CD4-positive, alpha-beta T cell treated with Interleukin-10 for 1 hour (primary cell): ENCODE measurements at places on chromosomes 3 and 15.

- DNase-seq = no peak
Measured at GRCh38 chr3:152054315-152054714, 180.9 kb downstream of the SUCNR1 start.

GRCh38 chr15:77034695-77035489, 36.0 kb downstream of the TSPAN3 start:
- no peak for DNase-seq

DNA sequence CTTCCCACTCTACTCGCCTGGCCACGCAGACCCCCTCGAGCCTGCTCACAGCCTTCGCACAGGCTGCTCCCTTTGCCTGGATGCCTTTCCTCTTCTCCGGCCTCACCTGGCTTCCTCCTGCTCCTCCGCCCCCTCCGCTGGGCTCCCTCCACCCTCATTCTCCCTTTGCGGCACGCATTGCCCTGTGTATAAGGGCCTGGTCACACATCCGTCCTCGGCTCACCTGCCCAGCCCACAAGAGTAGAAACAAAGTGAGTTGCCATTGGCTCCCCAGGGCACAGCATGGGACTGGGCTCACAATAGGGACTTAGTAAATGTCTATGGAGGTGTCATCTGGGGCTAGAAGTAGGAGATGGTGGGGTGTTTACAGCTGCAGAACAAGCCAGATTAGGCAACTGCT, 4.2 kb downstream of the PLXND1 start:
- no peak for DNase-seq

- DNase-seq = peak; percentile 73
Measured at GRCh38 chr3:170033489-170033888, 4.3 kb upstream of the GPR160 start.

DNA sequence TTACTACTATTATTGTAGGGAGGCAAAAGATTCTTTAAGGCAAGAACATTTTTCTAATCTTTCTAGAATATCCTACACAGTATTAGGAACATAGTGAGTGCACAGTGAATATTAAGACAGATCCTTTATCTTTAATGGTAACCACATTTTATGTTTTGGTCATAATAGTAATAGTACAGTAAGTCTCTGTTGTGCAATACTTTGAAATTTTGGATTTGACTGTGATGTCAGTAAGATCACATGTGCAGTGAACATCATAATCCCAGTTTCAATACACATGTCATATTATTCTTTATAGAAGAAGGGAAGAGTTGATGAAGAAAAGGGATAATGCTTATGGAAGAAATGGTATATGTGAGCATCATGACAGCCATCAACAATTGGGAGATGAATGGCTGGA, 10.7 kb downstream of the STT3B start:
- no peak for DNase-seq

DNA sequence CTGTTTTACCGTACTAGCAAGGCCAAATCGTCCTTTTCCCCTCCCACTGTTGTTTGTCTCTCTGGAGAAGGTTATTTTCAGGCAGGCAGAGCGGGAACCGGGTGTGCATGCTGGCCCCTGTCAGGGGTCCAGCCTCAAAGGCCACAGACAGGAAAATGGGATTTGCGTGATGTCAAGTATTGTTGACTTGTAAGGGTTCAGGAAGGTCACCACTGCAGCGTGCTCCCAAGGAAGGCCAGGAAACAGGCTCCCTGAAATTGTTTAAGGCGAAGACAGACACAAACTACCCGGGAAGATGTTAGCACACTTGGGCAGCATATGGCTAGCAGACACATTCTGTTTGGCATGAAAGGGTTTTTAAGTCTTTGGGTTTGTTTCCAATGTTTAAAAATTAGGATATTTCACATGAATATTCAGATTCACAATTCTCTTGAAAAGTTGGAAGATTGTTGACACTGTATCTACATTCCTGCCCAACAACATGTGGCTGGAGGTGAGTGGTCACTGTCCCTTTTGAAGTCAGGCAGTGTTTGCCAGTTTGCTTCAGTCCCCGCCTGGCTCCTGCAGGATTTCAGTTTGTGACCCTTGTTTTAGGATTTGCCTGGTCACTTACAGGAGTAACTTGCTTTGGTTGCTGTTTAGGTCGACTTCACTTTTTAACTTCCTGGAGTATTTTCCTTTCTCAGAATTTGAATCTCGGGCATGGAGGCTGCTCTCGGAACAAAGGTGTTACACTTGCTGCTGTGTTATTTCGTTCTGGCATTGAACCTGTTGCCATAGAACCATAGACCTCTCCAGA, 90.4 kb downstream of the BDH1 start:
- no peak for DNase-seq

DNA sequence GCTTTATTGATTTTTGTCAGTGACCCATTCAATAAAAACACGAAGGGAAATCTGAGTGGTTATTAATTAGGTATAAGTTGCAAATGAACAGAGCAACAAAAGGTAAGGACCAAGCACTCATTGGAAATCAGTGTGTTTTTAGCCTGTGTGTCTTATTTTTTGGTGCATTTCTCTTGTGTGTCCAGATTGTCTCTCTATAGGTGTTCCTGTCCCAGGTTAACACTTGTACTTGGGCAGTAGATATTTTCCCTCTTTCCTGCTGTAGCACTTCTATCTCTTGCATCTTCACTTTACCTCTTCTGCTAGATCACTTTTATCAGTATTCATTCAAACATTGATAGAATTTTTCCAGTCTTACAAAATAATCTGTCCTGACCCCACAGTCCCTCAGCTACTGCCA, 37.0 kb downstream of the MAPK6 start:
- no peak for DNase-seq

DNA sequence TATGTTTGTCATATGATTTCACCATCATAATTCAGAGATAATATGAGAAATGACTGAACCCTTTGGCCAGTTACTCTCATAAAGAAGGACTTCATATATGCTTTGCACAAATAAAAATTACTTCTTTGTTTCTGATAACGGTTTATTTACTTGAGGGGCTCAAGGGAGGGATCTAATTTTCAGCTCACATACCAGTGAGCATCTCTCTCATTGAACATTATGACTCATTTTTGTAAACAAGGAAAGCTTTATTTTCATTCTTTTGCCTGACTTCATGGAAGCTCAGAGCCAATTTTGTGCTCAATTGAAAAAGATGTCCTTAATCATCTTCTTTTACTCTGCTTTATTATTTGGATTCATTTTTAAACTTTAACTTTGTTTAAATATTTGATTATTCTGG, 5.8 kb downstream of the NLGN1 start:
- no peak for DNase-seq

- no peak for DNase-seq
Measured at GRCh38 chr3:150248888-150249681, 159.0 kb upstream of the TSC22D2 start.

GRCh38 chr3:20935791-20936190, 749.8 kb upstream of the SGO1 start:
- no peak for DNase-seq

- DNase-seq = no peak
Measured at GRCh38 chr15:74368121-74368520, 675 bp upstream of the CYP11A1 start.

DNA sequence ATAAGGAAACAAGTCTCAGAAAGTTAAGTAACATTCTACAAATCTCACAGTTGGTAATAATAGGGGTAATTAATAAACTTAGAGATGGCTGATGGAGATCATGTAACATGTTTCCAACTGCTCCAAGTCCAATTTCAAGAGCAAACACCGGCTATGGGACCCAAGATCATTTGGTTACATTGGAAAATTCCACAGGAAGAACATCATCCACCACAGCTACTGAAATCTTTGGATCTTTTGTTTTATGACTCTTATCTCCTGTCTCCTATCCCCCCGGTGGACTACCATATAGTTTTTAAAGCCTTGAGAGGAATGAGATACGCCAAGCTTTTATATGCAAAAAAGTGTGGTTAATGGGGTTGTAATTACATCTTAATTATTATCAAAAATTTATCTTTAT, 216.1 kb downstream of the WNT5A start:
- DNase-seq = no peak

GRCh38 chr15:45640616-45641015, 5.8 kb downstream of the SQOR start:
- no peak for DNase-seq

- no peak for DNase-seq
Measured at GRCh38 chr3:172085557-172085895, 46.1 kb downstream of the FNDC3B start.

- no peak for DNase-seq
Measured at GRCh38 chr3:169505577-169506230, 157.8 kb downstream of the MECOM start.

- no peak for DNase-seq
Measured at GRCh38 chr3:99131876-99132275, 230.4 kb upstream of the DCBLD2 start.

DNA sequence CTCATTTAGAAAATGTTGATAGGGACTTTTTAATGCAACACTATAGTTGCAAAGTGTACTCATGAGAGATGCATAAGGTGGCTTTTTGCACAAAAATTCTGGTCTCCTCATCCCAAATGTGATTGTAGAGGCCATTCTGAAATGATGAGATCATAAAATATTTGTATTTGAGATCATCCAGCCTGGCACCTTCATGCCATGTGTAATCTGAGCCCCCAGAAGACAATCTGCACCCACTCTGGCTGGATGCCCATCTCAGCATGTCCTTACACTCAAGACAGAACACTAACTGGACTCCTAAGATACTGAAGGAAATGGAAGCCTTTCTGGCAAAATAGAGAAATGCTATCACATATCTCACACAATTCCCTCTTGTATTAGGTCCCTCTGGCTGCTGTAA, 49.2 kb downstream of the SLC7A14 start:
- DNase-seq = no peak

- no peak for DNase-seq
Measured at GRCh38 chr15:77099741-77100463, 29.0 kb upstream of the TSPAN3 start.

DNA sequence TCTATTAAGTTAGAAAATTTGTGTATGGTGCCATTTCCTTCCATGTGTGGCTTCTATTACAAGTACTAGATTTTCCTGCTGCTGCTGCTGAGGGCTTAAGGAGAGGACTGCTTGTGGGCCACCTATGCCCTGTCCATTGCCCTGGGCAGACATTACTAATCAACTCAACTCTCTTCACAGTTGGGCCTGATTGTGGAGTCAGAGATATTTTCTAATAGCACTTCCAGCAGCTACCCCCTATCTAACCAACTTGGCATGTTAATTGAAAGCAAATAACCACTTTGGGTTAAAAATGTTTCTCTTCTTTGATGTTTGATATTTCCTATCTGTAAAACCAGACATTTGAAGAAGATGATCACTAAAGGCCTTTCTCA, 242.0 kb downstream of the EDEM1 start:
- DNase-seq = no peak

DNA sequence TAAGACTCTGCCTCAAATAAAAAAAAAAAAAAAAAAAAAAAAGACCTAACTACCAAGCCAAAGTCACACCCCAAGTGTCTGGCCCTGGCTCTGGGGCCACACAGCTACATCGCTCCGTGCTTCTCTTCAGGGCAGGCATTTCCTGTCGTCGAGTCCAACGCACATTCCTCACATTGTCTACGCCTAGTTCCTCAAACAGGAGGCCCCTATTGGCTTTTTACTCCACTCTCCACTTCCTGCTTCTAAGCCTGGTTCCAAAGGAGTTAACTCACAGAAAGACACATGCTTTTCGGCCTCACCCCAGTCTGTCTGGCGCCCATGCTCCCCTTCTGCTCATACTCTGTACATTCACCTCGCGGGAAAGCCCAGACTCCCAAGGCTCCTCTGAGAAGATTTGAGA, 28.8 kb downstream of the KNG1 start:
- peak; percentile 2 for DNase-seq

DNA sequence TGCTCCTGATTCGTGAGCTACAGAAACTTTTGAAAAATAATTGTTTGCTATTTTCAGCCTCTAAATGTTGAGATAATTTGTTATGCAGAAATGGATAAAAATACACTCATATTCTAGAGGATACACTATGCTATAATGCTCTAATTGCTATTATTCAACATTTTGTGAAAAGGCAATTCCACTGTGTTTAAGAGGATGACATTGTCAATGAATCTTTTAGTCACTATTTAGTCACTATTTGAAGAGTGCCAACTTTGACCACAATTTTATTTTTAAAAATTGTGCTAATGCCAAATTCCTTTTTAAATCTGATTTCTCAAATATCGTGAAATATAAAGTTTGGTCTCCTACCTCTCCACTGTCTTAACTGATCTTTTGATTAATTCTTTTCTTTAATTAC, 604.9 kb upstream of the KCNMB2 start:
- no peak for DNase-seq

DNA sequence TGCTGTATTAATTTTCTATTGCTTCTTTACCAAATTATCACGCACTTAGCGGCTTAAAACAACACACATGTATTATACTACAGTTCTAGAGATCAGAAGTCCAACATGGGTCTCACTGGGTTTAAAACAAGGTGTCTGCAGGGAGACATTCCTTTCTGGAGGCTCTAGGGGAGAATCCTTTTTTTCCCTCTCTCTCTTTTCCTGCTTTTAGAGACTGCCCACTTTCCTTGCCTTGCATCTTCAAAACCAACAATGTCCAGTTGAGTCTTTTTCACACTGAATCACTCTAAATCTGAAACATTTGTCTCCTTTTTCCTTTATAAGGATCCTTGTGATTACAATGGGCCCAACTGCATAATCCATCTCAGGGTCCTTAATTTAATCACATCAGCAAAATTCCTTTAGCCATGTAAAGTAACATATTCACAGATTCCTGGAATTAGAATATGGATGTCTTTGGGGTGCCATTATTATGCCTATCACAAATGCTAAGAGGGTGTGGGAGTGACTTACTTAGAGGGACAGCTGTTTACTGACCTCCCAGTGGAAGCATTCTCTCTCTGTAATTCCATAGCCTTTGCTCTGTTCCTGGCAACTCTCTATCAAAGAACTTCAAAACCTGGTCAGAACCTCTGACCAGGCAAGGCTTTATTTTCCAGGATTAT, 21.8 kb downstream of the CD200 start:
- DNase-seq = no peak

DNA sequence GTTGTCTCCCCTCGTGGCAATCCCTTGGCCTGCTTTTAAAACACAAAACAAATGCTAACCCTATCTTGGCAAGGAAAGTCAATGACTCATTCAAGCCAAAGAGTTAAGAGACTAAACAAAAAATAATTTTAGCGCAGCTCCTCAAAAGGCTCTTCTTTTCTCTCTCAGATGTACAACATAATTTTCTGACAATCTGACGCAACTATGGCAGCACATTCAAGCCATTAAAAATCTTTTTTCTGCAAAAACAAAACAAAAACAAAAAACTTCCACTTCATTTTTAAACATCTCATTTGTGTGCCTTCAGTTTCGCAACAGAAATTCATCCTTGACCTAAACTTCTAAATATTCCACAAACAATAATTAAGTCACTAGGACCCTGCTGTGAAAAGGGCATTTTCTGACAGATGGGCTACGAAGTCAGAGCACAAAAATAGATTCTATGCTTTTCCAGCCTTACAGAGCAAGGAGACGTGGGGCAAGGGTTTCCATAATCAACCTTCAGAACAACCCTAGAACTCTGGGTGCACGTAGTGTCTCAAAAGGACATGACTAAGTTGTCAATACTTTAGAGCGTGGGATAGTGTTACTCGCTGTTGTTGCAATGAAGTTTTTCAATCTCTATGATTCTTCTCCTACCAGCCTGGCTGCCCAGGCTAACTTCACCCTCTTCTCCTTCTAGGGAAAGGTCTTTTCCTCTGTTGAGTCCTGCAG, 84.3 kb downstream of the MB21D2 start:
- DNase-seq = no peak
